ENCODE measurements at places on chromosomes 7 and 10.

DNA sequence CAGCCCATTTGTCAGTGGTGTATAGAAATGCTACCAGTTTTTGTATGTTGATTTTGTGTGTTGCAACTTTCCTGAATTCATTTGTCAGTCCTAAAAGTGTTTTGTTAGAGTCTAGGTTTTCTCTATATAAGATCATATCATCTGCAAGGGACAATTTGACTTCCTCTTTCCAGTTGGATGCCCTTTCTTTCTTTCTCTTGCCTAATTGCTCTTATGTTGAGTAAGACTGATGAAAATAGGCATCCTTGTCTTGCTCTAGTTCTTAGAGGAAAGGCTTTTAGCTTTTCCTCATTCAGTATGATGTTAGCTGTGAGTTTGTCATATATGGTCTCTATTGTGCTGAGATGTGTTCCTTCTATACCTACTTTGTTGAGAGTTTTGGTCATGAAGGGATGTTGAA, 161.7 kb upstream of the TPK1 start:
- peak; percentile 46 for DNase-seq

DNA sequence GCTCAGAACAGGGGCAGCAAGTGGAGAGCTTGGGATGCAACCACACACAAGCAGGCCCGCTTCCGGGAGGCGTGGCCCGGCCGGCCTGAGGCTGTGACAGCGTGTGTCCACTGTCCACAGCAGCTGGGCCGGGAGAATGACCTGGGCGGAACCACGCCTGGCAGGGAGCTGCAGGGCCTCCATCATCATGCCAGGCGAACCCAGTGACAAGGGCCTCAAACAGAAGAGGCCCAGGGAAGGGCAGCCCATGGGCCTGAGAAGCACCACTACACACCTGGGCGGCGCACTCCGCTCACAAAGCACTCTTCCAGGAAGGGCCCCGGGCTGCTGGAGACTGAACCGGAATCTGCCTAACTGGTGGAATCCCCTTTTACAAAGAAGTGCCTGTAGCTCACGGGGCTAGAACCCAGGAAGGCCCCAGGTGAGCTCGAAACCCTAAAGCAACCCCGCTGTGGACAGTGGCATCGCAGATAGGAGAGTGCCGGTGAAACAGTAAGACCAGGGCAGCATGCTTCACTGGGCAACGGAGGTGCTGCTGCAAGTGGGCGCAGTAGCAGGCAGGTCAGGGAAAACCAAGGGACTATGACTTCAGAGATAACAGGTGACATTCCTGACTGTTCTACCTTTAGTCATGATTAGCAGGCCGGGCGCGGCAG, 66.0 kb downstream of the MAD1L1 start:
- no peak for DNase-seq

- no peak for DNase-seq
These were observed 517.4 kb downstream of the PARD3 start for GRCh38 chr10:34297541-34298345.

DNA sequence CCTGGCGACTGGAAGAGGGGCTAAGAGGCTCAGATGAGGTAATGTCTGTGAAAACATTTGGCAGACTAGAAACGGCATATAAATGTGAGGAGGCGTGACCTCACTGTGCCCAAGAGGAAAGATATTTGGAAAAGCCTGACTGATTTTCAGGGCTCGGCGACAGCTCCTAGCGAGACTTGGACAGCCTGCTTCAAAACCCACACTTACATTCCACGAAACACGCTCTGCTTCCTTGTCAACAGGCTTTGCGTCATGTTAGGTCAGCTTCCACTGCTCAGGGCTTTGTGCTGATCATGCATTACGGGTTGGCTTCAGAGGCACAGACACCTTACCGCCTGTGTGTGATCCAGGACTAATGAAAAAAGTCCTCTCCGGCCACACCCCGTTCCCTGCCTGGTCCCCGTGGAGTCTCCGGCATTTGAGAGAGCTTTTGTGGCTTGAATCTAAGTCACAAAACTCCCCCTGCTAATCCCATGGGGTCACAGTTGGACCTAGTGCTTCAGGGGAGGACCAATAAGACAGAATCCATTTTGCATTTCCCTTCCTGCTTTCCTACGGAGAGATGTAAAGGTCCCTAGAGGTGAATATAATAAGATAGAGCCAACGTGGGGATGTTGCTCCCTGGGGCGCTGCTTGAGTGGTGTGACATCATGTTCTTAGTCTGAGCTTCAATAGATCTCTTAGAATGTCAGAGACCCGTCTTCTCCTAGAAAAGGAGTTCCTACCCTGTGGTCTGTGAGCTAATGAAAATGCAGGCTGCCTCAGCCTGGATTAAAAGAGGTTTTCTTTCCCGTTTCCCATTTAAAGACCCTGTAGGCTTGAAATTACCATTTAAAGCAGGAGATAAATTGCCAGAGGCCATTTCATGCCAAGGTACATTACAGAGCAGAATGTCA, 25.5 kb downstream of the FGFBP3 start:
- no peak for DNase-seq

DNA sequence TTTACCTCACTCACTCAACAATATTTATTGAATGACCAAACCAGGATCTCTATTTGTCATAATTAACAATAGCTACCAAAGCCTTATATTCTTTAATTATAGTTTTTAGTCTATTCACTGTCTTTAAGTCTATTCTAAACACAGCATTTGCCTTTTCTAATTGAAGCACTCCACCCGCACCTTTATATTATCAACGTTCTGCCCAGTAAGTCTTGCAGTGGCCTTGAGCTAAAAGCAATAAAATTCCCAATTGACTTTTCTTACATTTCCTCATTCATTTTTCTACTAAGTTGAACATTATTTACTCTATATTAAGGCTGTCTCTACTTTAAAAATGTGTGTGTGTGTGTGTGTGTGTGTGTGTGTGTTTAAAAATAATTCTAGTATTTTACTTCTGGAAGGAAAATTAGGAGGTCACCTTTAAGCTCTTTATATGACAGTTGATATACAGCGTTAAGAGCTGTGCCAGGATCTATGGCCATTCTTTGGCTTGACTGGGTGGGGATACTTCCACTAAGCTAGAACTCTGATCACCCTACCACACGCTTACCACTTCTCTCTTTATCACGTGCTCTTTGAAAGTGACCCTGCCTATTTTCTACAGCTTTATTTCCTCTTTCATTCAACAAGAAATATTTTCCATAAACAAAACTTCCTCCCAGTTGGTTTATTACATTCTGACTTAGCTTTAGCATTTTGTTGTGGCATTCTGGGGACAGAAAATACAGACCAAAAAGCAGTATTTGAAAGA, 8.8 kb downstream of the PAPSS2 start:
- peak; percentile 81 for DNase-seq

- DNase-seq: no peak
These were observed 215.9 kb downstream of the CRPPA start for GRCh38 chr7:16205466-16205865.

GRCh38 chr7:158633055-158633956, 45.7 kb upstream of the PTPRN2 start:
- no peak for DNase-seq

GRCh38 chr7:98733036-98733435, 116.0 kb downstream of the NPTX2 start:
- DNase-seq: peak; percentile 64

DNA sequence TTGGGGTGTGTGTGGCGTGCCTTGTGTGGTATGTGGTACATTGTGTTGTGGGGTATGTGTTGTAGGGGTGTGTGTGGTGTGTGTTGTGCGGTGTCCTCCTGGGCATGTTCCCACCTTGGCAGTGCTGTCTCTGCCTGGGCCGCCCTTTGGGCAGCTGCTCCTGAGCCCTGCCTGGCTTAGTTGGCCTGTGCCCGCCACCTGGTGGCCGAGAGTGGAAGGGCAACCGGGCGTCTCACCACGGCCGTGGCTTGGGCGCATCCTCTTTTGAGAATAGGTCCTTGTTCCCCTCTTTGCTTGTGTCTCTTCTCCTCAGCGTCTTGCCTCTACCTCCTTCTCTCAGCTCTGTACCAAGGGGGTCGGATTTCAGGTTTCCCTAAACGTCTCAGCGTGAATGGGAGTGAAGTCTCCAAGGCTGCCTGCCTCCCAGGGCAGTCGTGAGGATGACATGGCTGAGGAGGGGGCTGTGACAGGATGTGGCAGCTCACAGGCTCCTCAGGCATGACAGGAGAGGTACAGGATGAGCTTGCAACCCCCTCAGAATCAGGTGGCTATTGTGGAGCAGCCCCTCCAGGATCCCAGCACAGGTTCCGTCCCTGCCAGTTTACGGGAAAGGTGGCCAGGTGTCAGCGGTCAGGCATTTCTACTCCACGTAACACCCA, 98.4 kb upstream of the PODXL start:
- peak; percentile 84 for DNase-seq

- DNase-seq: no peak
These were observed 226.5 kb downstream of the DKK1 start for GRCh38 chr10:52540479-52540984.

DNA sequence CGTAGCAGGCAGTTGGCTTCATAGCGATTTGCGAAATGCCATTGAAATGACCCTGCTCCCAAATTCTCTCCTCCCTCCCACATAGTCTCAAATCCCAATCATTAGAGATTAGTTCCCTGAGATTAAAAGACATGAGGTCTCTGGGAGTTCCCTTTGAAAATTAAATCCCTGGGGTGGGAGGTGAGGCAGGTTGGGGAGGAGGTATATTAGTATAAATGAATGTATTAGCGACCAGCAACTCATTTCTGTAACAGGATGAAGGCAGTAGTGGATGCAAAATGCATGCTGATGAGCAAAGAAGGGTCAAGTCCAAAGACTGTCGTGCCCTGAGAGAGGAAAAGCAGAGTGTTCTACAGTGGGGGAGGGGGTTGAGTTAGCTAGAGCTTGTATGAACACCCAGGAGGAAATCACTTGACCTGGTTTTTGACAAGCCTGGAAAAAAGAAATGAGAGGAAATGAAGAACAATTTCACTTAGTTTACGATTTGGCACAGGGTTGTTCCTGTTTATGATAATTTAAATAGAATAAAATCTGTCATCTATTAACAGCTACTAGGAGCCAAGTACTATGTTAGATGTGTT, 79.6 kb upstream of the MTPN start:
- DNase-seq: no peak

DNA sequence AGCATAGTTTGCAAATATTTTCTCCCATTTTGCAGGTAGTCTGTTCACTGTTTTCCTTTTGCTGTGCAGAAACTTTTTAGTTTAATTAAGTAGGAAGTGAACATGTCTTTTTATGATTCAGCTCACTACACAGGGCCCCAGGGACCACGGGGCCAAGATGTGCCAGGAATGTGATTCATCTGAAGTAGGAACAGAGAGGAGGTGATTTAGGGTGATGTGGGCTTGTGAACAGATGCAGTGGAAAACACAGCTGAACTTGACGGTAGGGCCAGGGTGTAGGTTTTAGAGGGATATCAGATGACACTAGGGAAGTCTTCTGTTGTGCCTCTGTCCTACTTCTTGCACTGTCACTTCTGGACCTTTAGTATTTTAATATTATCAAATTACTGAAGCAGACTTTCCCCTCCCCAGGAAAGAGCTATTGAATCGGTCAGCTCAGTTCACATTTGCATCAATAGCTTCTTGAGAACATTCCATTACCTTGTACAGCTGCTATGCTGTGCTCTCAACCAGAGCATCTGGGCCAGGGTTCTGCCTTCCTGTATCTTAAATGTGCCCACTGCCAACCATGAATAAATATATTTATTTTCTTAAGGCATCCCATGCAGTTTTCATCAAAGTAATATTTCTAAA, 96.9 kb downstream of the OSBPL3 start:
- DNase-seq: peak; percentile 54

- peak; percentile 63 for DNase-seq
These were observed 3.4 kb downstream of the CALHM2 start for GRCh38 chr10:103448746-103449145.

- no peak for DNase-seq
These were observed 32.3 kb downstream of the PYROXD2 start for GRCh38 chr10:98382691-98383101.

DNA sequence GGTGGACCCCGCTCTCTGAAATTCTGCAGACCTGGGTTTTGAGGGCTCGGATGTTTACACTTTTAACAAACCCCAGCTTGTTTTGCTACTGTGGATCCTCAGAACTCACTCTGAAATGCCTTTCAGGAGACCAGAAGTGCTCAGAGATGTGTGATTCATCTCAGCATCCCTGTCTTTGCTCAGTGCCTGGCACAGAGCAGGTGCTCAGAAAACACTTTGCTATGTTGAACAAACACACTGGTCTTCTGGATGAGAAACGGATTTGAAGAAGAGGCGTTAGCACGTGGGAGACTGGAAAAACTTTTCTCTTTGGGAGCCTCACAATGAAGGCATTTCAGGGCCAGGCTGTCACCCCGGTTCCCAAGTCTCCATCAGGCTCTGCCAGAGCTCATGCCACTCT, 53.3 kb downstream of the SH3PXD2A start:
- DNase-seq: no peak

GRCh38 chr10:10508211-10508610, 509.5 kb upstream of the CELF2 start:
- DNase-seq: no peak

GRCh38 chr10:5788969-5789368, 24.3 kb downstream of the GDI2 start:
- DNase-seq: no peak

DNA sequence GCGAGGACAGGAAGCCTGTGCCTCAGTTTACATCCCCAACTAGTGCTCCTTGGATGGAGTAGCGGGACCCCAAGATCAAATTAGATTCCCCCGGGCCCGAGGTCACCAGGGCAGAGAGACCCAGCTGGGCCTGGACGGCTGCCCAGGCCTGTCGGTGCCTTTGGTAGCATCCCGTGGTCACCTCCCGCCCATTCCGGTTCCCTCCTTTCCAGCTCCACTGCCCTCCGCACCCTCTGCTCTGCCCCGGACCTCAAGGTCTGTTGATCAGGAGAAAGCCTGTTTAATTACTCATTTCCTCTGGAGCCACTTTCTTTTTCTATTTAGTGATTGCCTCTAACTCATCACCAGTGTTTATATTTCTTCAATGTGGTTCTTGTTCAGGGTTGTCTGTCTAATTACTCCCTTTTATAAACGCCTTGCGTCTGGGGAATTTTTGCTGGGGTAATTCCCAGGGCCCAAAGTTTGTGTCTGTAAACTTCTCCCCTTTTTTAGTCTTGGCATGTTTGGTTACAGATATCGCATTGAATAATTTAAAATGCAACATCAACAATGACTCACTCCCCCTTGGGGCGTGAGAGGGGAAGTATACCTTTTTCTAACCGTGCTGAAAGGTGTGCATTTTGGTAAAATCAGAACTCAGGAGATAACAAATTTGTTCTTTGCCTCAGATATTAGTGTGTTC, 1.9 kb downstream of the FOXK1 start:
- peak; percentile 28 for DNase-seq

DNA sequence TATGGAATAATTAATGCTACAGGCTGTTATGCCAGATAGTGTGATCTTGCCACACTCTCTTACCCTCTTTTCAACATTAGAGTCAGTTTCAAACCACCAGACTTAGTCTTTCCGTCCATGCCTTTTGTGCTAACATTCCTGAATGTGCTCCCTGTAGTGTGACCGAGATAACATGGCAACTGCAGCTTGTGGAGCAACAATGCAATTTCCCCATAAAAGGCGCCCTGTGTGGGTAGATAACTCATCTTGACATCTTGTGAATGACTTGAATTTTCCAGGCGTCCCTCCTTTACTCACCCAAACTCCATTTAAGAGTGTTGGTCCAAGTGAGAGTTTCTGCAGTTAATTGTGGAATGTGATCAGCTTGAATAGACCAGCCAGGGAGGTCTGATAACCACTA, 99.6 kb downstream of the DNAH11 start:
- no peak for DNase-seq

All from inflammatory macrophage (primary cell).